Subcutaneous preadipocyte (primary cell): ENCODE measurements at places on chromosomes 6 and 20. TPM values are rescaled to one million over a fixed set of nuclear protein-coding genes. Genes with fewer than 3 reads are reported as not detected.

Gene RCAN2
- total RNA-seq, result 0.78 and 7.0 TPM in 2 replicates

Gene PERP
- 20.9 and 21.1 TPM in 2 replicates for total RNA-seq

Gene OPRM1
- not detected in 2 replicates for total RNA-seq

Gene PCNA
- 177 and 181 TPM in 2 replicates for total RNA-seq

Gene ZSCAN26
- total RNA-seq, result 9.2 and 11.0 TPM in 2 replicates

Gene CTCFL
- not detected in 2 replicates for total RNA-seq

Gene TINAG
- not detected in 2 replicates for total RNA-seq

Gene VEGFA
- total RNA-seq, result 119 and 133 TPM in 2 replicates

Gene SMLR1
- not detected in 2 replicates for total RNA-seq

Gene TUBB
- 819 and 1,073 TPM in 2 replicates for total RNA-seq

Gene ERVFRD-1
- not detected in 2 replicates for total RNA-seq

Gene DEF6
- total RNA-seq, result 0.37 and 0.39 TPM in 2 replicates

Gene KIF25
- not detected in 2 replicates for total RNA-seq

Gene SIM1
- total RNA-seq, result 2.9 and 4.9 TPM in 2 replicates

Gene UBE2V1
- total RNA-seq, result 85.0 and 96.3 TPM in 2 replicates

Gene PLN
- not detected in 2 replicates for total RNA-seq

Gene ECT2L
- total RNA-seq, result not detected in 2 replicates

Gene RSPH3
- total RNA-seq, result 4.0 and 6.1 TPM in 2 replicates

Gene CD93
- under 0.01 TPM in 1 of 2 replicates, not detected in the other for total RNA-seq

Gene MEI4
- not detected in 2 replicates for total RNA-seq

Gene CENPW
- total RNA-seq, result 12.1 and 14.7 TPM in 2 replicates

Gene TMEM200A
- 4.1 and 5.1 TPM in 2 replicates for total RNA-seq

Gene EBF4
- total RNA-seq, result 0.37 TPM in 1 of 2 replicates, not detected in the other

Gene AURKA
- total RNA-seq, result 29.4 and 62.9 TPM in 2 replicates

Gene GNAS-AS1
- 1.1 and 2.0 TPM in 2 replicates for total RNA-seq

Gene HDGFL1
- total RNA-seq, result not detected in 2 replicates

Gene NOP56
- 173 and 243 TPM in 2 replicates for total RNA-seq

Gene CAPN11
- not detected in 2 replicates for total RNA-seq

Gene CDH26
- under 0.01 TPM in 1 of 2 replicates, not detected in the other for total RNA-seq

Gene SLC24A3
- under 0.01 and 0.37 TPM in 2 replicates for total RNA-seq

Gene RBM24
- total RNA-seq, result 0.59 TPM in 1 of 2 replicates, not detected in the other

Gene TNFRSF6B
- 8.2 and 10.7 TPM in 2 replicates for total RNA-seq

Gene NFATC2
- under 0.01 and 0.20 TPM in 2 replicates for total RNA-seq

Gene SLC35F1
- not detected in 2 replicates for total RNA-seq

Gene TSHZ2
- total RNA-seq, result 6.8 and 9.6 TPM in 2 replicates

Gene IFNGR1
- total RNA-seq, result 33.2 and 52.9 TPM in 2 replicates

Gene PIGU
- 14.5 and 16.2 TPM in 2 replicates for total RNA-seq

Gene ARFGEF3
- total RNA-seq, result under 0.01 and 0.20 TPM in 2 replicates

Gene UNC93A
- not detected in 2 replicates for total RNA-seq

Gene RFX6
- not detected in 2 replicates for total RNA-seq

Gene ALDH5A1
- 0.37 and 0.39 TPM in 2 replicates for total RNA-seq

Gene ENPP1
- total RNA-seq, result 3.7 and 8.0 TPM in 2 replicates

Gene SLC17A4
- not detected in 2 replicates for total RNA-seq

Gene DLL1
- total RNA-seq, result 0.73 and 0.78 TPM in 2 replicates

Gene TMC2
- under 0.01 TPM in 1 of 2 replicates, not detected in the other for total RNA-seq

Gene MICB
- 10.7 and 11.1 TPM in 2 replicates for total RNA-seq

Gene POU3F2
- total RNA-seq, result not detected in 2 replicates

Gene DEFB132
- not detected in 2 replicates for total RNA-seq

Gene MICA
- 27.6 and 37.5 TPM in 2 replicates for total RNA-seq

Gene MYMX
- total RNA-seq, result not detected in 2 replicates

Gene ADGRB3
- total RNA-seq, result under 0.01 and 0.78 TPM in 2 replicates

Gene GFRAL
- total RNA-seq, result not detected in 2 replicates

Gene GFOD1
- total RNA-seq, result 2.2 and 3.9 TPM in 2 replicates

Gene HLA-B
- 103 and 228 TPM in 2 replicates for total RNA-seq

Gene ATXN1
- total RNA-seq, result 16.9 and 21.3 TPM in 2 replicates

Gene LSM14B
- total RNA-seq, result 32.3 and 34.8 TPM in 2 replicates

Gene GRM1
- under 0.01 TPM in 2 replicates for total RNA-seq
